Activated CD4-positive, alpha-beta T cell treated with anti-CD3 and anti-CD28 coated beads, Interleukin-2, amount 10 ng/mL, durations not matched to agents 24 days and 14 days (primary cell): ENCODE measurements at places on chromosomes 5 and 9.

GRCh38 chr5:78633700-78634099 lies 14.9 kb downstream of the LHFPL2 start:
- peaks cover under 1% of the 10 kb centered on the region for H3K27me3 ChIP-seq
- H3K36me3 ChIP-seq: no peaks in the 10 kb centered on the region
- DNase-seq: no peak
- no peak overlapping the region for H3K27ac ChIP-seq

DNA sequence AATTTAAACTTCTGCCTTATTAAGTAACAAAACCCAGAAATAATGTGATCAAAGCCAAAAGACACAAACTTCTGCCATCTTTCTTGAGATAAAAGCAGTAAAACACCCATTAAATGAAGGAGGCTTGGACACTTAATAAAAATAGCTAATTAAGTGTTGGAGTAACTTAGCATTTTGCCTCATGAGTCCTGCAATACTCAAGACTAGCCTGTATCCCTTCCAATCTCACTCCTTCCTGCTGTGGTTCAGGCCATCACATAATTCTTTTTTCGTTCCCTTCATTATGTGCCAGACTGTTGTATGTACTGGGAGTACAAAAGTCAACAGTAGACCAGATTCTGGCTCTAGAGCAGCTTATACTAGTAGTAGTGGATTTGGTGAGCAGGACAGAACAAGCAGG lies 250.2 kb downstream of the NFIB start:
- DNase-seq: no peak
- H3K36me3 ChIP-seq: no peaks in the 10 kb centered on the region
- no peak overlapping the region for H3K4me3 ChIP-seq
- no peaks in the 10 kb centered on the region for H3K4me1 ChIP-seq
- H3K27me3 ChIP-seq: no peaks in the 10 kb centered on the region

DNA sequence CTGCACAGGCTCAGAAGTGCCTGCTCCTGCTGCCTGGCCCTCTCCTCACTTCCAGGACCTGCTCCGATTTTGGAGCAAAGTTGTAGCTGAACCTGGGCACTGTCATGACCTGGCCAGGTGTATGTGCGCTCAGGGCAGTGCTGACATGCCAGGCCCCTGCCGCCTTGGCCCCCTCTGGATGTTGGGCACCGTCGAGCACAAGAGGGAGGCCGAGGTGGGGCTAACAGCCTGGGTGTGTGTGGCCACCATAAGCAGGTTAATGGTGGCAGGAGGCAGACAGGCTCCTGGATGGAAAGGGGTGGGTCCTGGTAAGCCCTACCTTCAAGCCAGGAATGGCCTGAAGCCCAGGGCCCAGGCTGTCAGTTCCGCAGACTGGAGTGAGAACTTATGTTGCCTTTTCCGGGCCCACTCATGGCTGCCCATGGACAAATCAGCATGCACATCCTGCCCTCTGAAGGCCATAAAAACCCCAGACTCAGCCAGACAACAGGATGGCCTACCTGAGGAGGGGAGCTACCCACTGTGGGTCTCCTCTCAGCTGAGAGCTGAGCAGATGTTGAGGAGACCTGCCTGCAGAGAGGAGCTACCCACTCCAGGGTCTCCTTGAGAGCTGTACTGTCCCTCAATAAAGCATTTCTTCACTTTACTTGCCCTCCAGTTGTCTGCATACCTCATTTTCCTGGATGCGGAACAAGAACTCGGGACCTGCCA lies 66.2 kb downstream of the NACC2 start:
- no peaks in the 10 kb centered on the region for H3K27me3 ChIP-seq
- no peak overlapping the region for H3K4me3 ChIP-seq
- H3K4me1 ChIP-seq: no peaks in the 10 kb centered on the region
- H3K36me3 ChIP-seq: no peaks in the 10 kb centered on the region

DNA sequence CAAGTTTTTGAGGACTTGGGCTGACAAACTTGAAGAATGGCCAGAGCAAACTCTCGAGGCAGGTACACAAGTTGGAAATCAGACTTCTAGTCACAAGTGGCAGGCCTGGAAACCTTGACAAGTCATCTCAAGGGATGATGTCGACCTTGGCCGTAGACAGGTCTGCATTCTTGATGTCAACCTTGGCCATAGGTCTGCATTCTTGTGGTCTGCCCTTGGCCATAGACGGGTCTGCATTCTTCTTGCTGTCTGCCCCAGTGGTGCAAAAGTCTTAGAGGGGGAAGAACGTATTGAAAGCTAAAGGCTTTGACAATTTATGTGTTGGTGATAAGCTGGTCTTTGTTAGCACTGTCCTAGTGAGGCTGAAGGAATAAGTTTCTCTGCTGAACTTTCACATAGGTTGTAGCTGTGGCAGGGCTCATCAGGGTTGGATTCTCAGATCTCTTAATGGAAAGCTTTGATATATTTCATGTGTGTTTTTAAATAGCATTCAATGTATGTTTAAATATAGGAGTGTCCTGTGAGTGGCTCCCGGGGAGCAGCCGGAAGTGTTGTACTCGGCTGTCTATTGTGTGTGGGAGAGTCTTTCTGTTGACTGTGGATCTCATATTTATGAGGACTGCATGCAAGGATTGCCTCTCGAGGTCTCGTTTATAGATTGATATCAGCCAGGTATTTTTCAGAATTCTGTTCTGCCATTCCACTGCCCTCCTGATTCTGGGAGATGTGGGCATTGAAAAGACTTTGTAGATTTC lies 27.0 kb downstream of the SUB1 start:
- H3K27ac ChIP-seq: no peak overlapping the region
- peaks cover 3% of the 10 kb centered on the region for H3K4me1 ChIP-seq
- no peak for DNase-seq
- peaks cover 17% of the 10 kb centered on the region for H3K36me3 ChIP-seq

- DNase-seq: peak; percentile 96
- H3K27me3 ChIP-seq: peaks cover 21% of the 10 kb centered on the region
- H3K36me3 ChIP-seq: no peaks in the 10 kb centered on the region
- H3K4me1 ChIP-seq: peaks cover 32% of the 10 kb centered on the region
- H3K4me3 ChIP-seq: peak overlapping the region; percentile 77
Measured at GRCh38 chr9:95494416-95495371, 22.1 kb downstream of the PTCH1 start.

GRCh38 chr5:88875341-88876234 lies 7.4 kb downstream of the MEF2C start:
- H3K27me3 ChIP-seq: peaks cover 18% of the 10 kb centered on the region
- H3K36me3 ChIP-seq: no peaks in the 10 kb centered on the region
- no peaks in the 10 kb centered on the region for H3K4me1 ChIP-seq
- H3K27ac ChIP-seq: no peak overlapping the region
- no peak overlapping the region for H3K4me3 ChIP-seq
- no peak for DNase-seq

- no peak for DNase-seq
- H3K27ac ChIP-seq: no peak overlapping the region
- no peaks in the 10 kb centered on the region for H3K36me3 ChIP-seq
- no peak overlapping the region for H3K4me3 ChIP-seq
- peaks cover 9% of the 10 kb centered on the region for H3K27me3 ChIP-seq
- H3K4me1 ChIP-seq: no peaks in the 10 kb centered on the region
Measured at GRCh38 chr5:505951-506525, 18.2 kb downstream of the SLC9A3 start.

GRCh38 chr9:115058175-115058574 lies 59.8 kb downstream of the TNC start:
- H3K27me3 ChIP-seq: peaks cover 53% of the 10 kb centered on the region
- H3K4me1 ChIP-seq: peaks cover under 1% of the 10 kb centered on the region
- H3K4me3 ChIP-seq: no peak overlapping the region
- DNase-seq: no peak
- H3K27ac ChIP-seq: no peak overlapping the region
- no peaks in the 10 kb centered on the region for H3K36me3 ChIP-seq

DNA sequence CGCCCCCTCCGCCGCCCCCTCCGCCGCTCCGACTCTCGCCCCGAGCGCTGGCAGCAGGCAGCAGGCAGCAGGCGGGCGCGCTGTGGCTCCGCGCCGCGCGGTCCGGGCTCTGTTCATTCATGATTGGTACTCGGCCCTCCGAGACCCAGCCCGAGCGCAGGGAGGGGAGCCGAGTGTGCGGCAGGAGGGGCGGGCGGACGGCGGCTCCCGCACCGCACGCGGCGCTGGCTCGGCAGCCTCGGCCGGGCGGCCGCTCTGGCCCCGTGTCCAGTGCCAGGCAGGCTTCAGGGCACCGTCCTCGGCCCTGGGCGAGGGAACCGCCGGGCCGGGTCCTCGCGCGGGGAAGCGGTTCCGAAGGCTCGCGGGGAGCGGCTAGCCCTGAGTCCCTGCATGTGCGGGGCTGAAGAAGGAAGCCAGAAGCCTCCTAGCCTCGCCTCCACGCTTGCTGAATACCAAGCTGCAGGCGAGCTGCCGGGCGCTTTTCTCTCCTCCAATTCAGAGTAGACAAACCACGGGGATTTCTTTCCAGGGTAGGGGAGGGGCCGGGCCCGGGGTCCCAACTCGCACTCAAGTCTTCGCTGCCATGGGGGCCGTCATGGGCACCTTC lies at the start of gene KCNIP1:
Gene KCNIP1 (plus strand): TSS at position 31 of the 607 bp plus-strand sequence.
- no peak within 1 kb of the TSS for H3K4me3 ChIP-seq
- no peaks in the 10 kb centered on the region for H3K36me3 ChIP-seq
- H3K4me1 ChIP-seq: no peaks in the 10 kb centered on the region
- H3K27me3 ChIP-seq: peaks cover 42% of the 10 kb centered on the region
- no peak for DNase-seq

DNA sequence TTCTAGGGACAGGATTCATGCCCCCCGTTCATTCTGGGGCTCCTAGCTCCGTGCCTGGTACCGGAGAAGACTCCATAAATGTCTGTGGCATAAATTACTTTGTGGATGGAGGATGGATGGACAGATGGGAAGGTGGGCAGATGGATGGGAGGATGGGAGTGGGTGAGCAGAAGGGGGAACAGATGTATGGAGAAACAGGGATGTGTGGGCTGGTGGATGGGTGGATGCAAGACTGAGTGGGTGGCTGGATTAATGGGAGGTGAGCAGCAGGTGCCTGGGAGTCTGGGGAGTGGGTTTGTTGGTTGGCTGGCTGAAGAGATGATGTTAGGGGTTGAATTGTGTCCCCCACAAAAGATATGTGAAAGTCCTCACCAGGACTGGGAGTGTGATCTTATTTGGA lies 43.5 kb downstream of the SARDH start:
- peaks cover 2% of the 10 kb centered on the region for H3K4me1 ChIP-seq
- no peaks in the 10 kb centered on the region for H3K36me3 ChIP-seq
- peaks cover 13% of the 10 kb centered on the region for H3K27me3 ChIP-seq
- no peak for DNase-seq
- no peak overlapping the region for H3K27ac ChIP-seq

DNA sequence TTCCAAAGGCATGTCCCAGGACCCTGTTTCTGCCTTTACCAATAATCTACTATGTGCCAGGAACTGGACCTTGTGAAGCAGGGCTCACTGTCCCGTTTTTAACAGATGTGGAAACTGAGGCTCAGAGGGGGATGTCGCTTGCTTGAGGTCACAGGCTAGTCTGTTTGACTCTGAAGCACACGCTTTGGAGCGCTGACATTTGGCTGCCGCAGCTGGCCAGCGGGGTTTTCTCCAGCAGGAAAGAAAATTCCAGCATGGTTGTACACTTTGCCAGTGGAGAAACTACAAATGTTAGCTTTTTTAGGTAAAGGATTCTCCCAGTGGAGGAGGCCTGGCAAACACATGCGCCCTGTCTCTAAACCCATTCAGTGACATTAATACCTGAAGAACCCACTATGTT lies 50.5 kb downstream of the SH3PXD2B start:
- peaks cover 23% of the 10 kb centered on the region for H3K27me3 ChIP-seq
- DNase-seq: no peak
- no peak overlapping the region for H3K4me3 ChIP-seq
- no peaks in the 10 kb centered on the region for H3K36me3 ChIP-seq

DNA sequence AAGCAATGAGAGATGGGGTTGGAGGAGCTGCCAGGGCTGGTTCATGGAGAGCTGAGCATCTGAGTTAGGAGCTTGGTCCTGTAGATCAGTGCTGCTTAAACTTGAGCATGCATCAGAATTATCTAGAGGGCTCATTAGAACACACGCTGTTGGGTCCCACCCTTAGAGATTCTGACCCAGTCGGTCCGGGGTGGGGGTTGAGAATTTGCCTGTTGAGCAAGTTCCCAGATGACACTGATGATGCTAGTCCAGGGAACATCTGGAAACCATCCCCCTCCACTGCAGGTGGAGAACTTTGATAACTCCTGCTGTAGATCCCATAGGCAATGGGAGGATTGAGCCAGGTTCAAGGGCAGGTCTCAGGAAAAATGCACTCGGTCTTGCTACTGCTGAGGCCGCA lies 158.0 kb upstream of the KLF4 start:
- DNase-seq: no peak
- no peaks in the 10 kb centered on the region for H3K4me1 ChIP-seq
- H3K36me3 ChIP-seq: no peaks in the 10 kb centered on the region
- no peak overlapping the region for H3K27ac ChIP-seq
- H3K4me3 ChIP-seq: no peak overlapping the region

DNA sequence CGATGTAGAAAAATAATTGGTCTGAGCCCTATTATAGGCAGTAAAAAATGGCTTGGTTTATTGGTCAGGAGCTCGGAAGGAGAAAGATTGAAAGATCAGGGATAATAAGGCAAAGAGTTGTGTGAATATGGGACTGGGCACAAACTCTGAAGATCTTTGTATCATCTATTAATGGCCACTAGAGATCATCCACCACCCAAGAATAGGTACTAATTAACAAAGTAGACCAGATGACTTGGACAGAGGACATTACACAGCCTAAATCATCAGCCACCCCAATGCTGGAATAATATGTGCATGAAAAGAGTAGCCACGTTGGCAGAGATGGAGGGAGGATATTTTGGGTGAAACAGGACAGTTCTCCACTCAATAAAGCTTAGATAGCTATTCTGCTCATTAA lies 364.1 kb downstream of the EFNA5 start:
- H3K4me3 ChIP-seq: no peak overlapping the region
- no peaks in the 10 kb centered on the region for H3K4me1 ChIP-seq
- H3K27ac ChIP-seq: no peak overlapping the region
- H3K27me3 ChIP-seq: peaks cover 4% of the 10 kb centered on the region
- no peaks in the 10 kb centered on the region for H3K36me3 ChIP-seq
- DNase-seq: no peak

- no peak for DNase-seq
- H3K36me3 ChIP-seq: no peaks in the 10 kb centered on the region
- no peak overlapping the region for H3K27ac ChIP-seq
- no peak overlapping the region for H3K4me3 ChIP-seq
- H3K4me1 ChIP-seq: no peaks in the 10 kb centered on the region
Measured at GRCh38 chr5:114734238-114734637, 372.4 kb downstream of the KCNN2 start.

GRCh38 chr9:133525677-133526076 lies 918 bp upstream of the MYMK start:
- no peak for DNase-seq
- no peaks in the 10 kb centered on the region for H3K4me1 ChIP-seq
- no peak overlapping the region for H3K27ac ChIP-seq
- no peaks in the 10 kb centered on the region for H3K36me3 ChIP-seq

DNA sequence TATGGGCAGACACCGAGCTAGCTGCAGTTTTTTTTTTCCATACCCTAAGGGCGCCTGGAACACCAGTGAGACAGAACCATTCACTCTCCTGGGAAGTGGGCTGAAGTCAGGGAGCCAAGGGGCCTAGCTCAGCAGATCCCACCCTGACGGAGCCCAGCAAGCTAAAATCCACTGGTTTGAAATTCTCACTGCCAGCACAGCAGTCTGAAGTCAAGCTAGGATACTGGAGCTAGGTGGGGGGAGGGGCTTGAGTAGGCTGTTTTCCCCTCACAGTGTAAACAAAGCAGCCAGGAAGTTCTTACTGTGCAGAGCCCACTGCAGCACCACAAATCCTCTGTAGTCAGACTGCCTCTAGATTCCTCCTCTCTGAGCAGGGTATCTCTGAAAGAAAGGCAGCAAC lies 151.7 kb upstream of the HCN1 start:
- H3K27me3 ChIP-seq: no peaks in the 10 kb centered on the region
- DNase-seq: no peak
- H3K4me1 ChIP-seq: no peaks in the 10 kb centered on the region
- H3K27ac ChIP-seq: no peak overlapping the region
- no peaks in the 10 kb centered on the region for H3K36me3 ChIP-seq
